ENCODE measurements at places on chromosomes 6 and 20.

DNA sequence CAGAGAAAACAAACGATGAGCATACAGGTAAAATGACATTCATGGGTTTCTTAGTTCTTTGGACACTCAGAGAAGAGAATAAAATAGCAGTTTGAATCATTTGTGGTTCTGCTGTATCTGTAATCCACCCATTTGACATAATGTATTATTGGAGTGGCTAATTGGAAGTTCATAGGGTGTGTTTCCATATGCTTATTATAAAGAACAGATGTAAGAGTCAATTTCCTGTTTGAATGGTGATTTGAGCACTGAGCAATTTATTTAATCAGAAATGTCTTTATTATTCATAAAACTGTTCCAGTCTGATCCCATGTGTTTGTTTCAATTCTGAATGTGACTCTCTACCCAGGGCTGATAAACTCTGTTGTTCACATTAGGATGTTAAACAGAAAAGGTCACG lies 939.1 kb downstream of the KIF16B start:
- DNase-seq: no peak

GRCh38 chr20:49705358-49705757 lies 8.3 kb downstream of the B4GALT5 start:
- no peak for DNase-seq

GRCh38 chr20:62980380-62980960 lies 26.3 kb downstream of the BHLHE23 start:
- DNase-seq: no peak

- no peak for DNase-seq
These were observed 158.5 kb upstream of the ARID1B start for GRCh38 chr6:156618600-156619205.

DNA sequence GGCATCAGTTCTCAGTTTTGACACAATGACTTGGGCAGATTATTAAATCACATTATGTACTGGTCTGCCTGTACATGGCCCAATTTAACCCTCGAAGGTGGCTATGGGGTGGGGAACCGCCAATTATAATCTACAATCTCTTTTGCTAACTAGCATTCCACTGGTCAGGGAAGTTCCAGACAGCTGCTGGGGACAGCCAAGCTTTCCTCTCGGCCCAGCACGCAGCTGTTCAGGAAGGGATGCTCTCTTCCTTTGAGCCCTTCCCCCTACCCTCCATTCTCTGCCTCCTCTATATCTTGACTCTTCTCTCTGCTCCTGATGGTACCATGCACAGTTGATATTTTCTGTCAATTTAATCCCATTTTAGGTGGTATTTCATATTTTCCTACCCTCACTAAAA lies 233.5 kb upstream of the AGPAT4 start:
- no peak for DNase-seq

GRCh38 chr6:40432982-40433381 lies 154.2 kb downstream of the LRFN2 start:
- DNase-seq: no peak

DNA sequence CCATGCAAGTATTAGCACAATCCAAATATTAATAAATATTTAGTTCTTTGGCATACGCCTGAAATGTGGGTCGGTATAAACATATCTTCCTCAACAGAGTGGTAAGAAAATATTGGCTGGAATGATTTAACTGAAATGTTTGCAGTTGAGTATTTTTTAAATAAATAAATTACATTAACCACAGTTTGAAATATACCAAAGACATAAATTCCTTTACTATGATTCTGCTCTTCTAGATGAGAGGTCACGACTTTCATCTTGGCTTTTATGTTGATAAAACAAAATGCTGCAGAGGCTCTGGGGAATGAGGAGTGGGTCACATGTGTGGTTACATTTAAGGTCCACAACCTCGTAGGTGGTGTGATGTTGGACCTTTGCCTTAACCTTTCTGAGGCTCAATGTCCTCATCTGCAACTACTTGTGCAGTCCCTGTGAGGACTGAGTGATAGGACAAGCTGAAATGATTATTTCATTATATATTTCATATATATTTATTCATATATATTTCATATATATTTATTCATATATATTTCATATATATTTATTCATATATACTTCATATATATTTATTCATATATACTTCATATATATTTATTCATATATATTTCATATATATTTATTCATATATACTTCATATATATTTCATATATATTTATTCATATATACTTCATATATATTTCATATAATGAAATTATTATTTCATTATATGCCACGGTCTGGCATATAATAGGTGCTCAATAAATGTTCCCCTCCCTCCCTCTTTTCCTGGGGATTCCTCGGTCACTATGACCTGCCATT lies 107.4 kb downstream of the SAMD5 start:
- no peak for DNase-seq

DNA sequence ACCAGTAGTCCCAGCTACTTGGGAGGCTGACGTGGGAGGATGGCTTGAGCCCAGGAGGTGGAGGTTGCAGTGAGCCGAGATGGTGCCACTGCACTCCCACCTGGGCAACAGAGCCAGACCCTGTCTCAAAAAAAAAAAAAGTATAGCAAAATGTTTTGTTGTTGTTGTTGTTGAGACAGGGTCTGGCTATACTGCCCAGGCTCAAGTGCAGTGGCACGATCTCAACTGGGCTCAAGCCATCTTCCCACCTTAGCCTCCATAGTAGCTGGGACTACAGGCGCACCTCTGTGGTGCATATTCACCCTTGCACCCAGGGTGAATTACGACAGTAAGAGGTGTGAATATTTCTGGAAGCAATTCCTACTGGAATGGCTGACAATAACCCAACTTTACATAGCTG lies 11.4 kb upstream of the UBR2 start:
- no peak for DNase-seq

- DNase-seq: no peak
These were observed 181.9 kb downstream of the BCAS1 start for GRCh38 chr20:53888510-53888909.

- DNase-seq: no peak
These were observed 446.2 kb downstream of the PLCB1 start for GRCh38 chr20:8578161-8578865.

Measured in SHP77 treated with DMSO at 0.1 percent for 48 hours (cell line).